ENCODE measurements at places on chromosomes 13 and 19.

- no peak for DNase-seq
These were observed 694.4 kb upstream of the PCDH20 start for GRCh38 chr13:62110079-62110478.

- DNase-seq: no peak
These were observed 362.6 kb downstream of the KCNRG start for GRCh38 chr13:50377726-50378270.

DNA sequence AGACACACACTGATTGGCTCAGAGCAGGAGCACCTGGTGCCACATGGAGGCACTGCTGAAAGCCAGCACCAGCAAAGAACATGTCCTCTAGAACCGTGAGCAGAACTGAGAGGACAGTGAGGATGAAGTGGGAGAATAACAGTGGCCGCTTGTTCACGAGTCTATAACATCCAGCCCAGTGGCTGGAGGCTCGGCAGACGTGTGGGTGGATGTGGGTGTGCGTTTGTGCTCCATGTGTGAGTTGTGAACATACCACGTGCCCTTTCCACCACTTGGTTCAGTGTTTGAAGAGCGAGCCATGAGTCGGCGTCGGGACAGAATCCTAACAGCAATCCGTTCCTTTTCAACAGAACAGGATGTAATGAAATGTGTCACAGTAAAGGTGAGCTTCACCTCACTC is 113.0 kb downstream of the SOX1 start:
- DNase-seq: no peak

GRCh38 chr19:18156841-18157464 is 4.0 kb downstream of the PIK3R2 start:
- no peak for DNase-seq

GRCh38 chr13:45596800-45597475 is 18.6 kb downstream of the ERICH6B start:
- DNase-seq: no peak

Data from stimulated activated CD4-positive, alpha-beta T cell treated with anti-CD3 and anti-CD28 coated beads, Interleukin-4, amount 100 ng/mL, for 24 hours (primary cell).